ENCODE measurements at places on chromosomes 13 and 19. TPM values are rescaled to one million over a fixed set of nuclear protein-coding genes. Genes with fewer than 3 reads are reported as not detected.

MUC16 gene
- total RNA-seq, result not detected

KLF2 gene
- total RNA-seq, result 8.4 TPM

FXYD3 gene
- total RNA-seq, result not detected

HAUS8 gene
- total RNA-seq, result 1.3 TPM

ZNF324B gene
- 12.1 TPM for total RNA-seq

ZNF497 gene
- total RNA-seq, result 1.2 TPM

RHPN2 gene
- total RNA-seq, result 7.3 TPM

ACP7 gene
- total RNA-seq, result 1.1 TPM
